ENCODE measurements at places on chromosomes 11 and 22.

GRCh38 chr11:3087373-3087772, 30.1 kb upstream of the CARS1 start:
- no peak for DNase-seq

DNA sequence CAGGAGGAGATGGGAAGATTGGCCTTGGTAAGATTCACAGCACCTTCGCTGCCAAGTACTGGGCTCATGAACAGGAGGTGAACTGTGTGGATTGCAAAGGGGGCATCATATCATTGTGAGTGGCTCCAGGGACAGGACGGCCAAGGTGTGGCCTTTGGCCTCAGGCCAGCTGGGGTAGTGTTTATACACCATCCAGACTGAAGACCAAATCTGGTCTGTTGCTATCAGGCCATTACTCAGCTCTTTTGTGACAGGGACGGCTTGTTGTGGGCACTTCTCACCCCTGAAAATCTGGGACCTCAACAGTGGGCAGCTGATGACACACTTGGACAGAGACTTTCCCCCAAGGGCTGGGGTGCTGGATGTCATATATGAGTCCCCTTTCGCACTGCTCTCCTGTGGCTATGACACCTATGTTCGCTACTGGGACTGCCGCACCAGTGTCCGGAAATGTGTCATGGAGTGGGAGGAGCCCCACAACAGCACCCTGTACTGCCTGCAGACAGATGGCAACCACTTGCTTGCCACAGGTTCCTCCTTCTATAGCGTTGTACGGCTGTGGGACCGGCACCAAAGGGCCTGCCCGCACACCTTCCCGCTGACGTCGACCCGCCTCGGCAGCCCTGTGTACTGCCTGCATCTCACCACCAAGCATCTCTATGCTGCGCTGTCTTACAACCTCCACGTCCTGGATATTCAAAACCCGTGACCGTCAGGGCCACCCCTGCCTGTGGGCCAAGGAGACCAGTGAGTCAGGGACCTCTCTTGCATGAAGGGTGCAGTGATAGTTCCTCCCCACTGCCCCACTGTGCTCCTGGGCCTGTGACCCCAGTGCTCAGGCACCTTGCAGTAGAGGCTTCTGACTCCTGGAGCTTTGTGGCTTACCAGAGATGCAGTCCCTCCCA, 83.6 kb downstream of the BCR start:
- DNase-seq, result peak; percentile 57

DNA sequence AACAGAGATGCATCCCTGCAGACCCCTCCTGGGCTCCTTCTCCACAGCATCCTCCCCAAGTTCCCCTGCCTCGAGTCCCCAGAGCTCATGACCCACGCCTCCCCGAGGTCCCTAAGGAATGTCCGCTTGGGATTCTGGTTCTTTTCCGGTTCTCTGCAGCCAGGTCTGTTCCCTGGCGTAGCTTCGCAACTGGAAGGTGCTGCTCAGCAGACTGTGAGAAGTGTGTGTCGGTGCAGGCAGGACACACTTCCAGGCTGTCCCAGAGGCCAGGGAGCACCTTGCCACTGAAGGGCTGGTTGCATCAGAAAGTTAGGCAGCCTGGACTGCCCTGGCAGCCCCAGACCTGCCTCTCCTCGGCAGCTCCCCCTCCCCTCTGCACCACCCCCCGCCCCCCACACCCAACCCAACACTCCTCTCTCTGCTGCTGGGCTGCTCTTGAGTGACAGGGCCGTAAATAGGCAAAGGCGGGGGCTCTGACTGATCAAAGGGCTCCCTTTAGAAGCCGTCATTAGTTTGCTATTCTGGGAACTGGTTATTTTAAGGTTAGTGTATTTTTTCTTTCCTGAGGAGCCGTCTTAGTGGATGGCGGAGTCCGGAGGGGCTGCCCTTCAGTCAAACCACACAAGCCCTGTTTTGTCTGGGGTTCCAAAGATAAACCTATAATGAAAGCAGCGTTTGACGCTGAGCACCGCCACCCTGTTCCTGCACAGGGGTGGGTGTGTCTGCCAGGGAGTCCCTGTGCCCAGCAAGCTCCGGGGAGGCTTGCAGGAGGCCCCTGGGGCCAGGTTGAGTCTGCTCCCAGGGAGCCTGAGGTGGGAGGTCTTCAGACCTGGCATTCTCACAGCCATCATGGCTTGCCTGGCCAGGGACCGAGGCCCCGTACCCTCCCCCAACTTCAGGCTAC, 88.6 kb upstream of the KCNQ1OT1 start:
- no peak for DNase-seq

DNA sequence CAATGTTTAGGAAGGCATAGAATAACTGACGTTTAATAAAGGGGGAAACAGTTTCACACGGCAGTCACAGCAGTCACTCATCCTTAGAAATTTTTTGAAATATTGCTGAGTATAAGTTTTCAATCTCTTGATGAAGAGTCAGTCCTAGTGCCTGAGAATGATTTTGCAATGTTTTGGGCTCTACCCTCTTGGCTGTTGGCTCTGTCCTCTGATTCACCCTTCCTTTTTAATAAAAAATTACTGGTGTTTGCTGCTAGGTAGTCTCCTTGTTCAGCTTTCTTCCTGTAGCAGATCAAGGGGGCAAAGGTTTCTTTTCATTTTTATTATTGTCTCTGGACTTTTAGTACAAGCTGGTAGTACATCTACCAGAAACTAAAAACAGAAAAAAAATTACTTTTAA, 194.3 kb upstream of the ANO3 start:
- DNase-seq, result no peak

GRCh38 chr11:17734986-17735817, 621 bp downstream of the KCNC1 start:
- DNase-seq, result peak; percentile 4

GRCh38 chr11:31882951-31883392, 71.8 kb upstream of the PAX6 start:
- DNase-seq, result no peak

- DNase-seq, result no peak
These were observed 25.0 kb upstream of the ARFGAP3 start for GRCh38 chr22:42881982-42882656.

GRCh38 chr11:109120341-109120740, 301.6 kb upstream of the C11orf87 start:
- no peak for DNase-seq

DNA sequence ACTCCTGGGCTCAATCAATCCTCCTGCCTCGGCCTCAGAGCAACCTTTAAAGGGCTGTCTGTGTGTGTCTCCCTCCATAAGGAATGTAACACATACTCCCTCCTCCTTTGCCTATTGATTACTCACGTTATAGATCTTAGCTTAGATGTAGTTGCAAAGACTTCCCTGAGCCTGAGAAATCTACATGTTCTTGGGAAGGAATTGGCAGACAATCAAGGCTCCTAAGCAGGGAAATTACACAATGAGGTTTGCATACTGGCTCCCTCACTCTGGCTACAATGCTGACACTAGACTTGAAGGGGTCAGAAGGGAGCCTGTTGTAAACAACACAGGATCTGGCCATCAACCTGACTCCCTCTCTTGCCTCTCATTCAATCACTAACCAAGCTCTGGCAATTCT, 5.2 kb upstream of the OLFML1 start:
- DNase-seq, result no peak

DNA sequence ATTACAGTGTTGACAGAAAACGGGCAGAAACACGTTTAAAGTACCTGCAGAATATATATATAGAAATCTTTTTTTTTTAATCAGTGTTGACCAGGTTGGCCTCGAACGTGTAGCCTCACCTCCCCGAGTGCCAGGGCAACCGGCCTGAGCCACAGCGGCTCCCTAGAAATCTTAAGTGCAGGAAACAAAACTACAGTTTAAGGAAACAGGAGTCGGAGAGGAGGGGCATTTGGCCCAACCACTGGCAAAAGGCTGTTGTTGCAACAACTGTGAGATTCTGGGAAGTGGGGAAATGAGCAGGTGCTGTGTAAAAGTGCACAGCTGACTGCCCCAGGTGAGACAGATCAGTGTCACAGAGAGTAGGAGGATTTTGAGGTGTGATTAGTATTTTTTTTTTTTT, 3.7 kb downstream of the YWHAH start:
- DNase-seq, result no peak

GRCh38 chr11:73989156-73989555, 6.5 kb upstream of the UCP2 start:
- DNase-seq, result no peak

GRCh38 chr22:24138649-24139420, 42.5 kb upstream of the SUSD2 start:
- no peak for DNase-seq

- DNase-seq, result peak; percentile 48
These were observed 27.1 kb upstream of the TMA7B start for GRCh38 chr22:39932918-39933649.

DNA sequence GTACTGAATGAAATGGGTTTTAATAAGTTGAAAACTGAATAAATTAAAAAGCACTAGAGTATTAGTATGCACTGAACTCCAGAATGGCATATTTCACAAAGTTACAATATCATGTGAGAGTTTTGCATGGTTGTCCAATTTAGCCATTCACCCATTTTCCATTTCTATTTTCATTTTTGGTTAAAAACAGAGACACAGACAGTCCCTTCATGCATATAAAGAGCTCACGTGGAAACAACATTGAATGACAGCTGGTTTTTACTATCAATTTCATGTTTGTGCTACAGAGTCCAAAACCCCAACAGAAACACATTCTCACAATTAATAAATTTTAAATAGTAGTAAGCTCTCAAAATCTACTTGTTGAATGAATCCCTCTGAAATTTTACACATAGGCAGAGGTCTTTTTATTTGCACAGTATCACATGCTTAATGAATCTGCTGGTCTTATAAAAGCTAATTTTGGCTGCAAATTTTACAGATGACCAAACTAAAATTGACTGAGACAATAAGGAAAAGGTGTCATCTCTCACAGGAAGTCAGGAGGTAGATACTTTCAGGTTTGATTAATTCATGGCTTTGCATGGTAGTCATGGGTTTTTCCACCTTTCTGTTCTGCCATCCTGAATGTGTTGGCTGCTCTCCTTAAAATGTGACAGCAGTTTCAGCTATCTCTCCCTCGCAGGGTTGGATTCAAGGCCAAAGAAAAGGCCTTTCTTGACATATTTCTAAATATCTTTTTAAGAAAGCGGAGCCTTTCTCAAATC, 20.6 kb upstream of the DDI1 start:
- no peak for DNase-seq

DNA sequence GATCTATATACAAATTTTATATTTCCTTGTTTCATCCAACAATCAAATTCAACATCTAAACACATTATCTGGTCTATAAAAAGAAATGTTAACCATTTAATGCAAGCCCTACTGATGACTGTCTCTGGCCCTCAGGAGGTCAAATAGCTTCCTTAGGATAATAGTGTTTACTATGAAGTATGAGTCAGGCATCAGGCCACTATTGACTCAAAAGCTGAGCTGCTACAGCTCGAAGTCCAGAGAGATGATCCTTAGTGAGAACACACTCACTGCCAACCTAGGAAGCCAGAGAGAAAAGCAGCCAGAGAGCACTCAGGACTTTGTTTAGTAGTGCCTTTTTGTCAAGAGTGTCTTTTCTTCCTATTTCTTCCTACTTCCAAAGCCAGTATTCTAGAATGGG, 171.8 kb downstream of the SOX6 start:
- no peak for DNase-seq

DNA sequence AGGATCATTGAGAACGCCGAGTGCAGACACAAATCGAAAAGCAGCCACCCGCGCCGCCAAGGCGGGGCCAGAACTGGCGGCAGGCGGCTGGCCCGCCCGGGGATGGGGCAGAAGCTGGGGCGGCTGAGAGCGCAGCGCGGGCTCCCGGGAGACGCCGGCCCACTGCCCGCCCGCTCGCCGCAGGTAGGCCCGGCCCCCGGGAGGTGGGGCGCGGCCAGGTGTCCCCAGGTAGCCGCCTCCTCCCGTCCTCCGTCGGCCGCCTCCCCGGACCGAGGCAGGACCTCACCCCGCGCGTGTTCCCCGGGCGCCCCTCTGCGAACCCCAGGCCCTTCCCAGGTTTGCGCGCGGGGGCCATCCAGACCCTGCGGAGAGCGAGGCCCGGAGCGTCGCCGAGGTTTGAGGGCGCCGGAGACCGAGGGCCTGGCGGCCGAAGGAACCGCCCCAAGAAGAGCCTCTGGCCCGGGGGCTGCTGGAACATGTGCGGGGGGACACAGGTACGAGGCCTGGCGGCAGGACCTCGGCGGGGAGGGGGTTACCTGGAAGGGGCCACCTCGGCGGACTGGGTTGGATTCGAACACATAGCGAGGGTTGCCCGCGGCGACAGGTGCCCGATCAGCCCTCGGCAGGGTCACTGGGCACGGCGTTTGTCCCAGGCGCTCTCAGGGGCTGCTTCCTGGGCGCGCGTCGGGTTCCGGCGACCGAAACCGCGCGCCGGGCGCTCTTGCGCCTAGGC, at the start of gene PRRG4:
Gene PRRG4, plus strand, starts transcription at position 248 of the 733 bp plus-strand sequence. CDS start 603 bp downstream, outside the sequence.
- DNase-seq, result no peak

DNA sequence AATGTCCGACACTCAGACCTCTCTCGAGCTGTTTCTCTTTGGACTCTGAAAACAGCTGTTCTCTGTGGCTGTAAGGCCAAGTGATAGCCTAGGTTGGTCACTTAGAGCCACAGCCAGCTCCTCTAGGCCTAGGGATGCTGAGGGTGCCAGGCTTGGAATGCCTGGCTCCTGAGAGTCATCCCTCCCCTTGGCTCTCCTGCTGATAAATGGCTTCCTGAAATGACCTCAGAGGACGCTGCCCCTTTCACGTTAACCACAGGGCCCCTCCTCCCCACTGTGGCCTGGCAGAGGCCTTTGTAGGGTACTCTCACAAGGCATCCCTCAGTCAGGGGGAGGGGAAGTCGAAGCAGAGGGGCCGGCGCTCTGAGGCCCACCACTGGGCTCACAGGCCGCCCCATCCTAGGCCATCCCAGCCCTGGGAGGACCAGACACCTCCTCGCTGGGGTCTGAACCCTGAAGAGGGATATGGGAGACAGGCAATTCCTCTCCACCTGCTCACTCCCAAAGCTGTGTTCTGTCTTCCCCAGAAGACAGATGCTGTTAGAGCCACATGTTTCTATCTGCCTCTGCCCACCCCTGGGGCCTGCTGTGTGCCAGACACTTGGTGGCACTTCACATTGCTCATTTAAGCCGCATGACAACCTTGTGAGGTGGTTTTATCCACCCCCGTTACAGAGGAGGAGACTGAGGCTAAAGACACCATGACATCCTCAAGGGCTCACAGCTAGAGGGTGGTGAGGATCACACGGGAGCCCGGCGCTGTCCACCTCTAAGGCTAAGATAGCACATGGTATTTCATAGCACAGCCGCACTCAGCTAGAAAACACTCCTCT, 50.9 kb downstream of the ARFGAP3 start:
- no peak for DNase-seq

GRCh38 chr11:73019996-73020395, 122.1 kb downstream of the FCHSD2 start:
- DNase-seq, result no peak

DNA sequence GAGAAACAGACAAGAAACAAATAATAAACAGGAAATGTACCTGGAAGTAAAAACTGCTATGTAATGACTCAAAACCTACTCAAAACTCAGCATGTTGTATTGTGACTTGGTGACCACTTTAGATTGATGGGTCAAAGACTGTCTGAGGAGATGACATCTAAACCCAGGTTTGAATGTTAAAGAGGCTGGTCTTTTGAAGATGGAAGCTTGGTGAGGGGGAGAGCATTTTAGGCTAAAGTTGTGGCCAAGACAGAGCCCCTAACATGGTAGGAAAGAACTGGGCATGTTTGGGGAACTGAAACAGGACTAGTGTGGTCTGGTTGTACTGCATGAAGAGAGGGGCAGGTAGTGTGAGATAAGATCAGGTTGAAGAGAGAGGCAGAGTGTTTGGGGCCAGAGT, 85.3 kb upstream of the MYO18B start:
- no peak for DNase-seq

All from T-cell (primary cell).